NCI-H345 (cell line): ENCODE measurements at places on chromosomes 7 and 10.

DNA sequence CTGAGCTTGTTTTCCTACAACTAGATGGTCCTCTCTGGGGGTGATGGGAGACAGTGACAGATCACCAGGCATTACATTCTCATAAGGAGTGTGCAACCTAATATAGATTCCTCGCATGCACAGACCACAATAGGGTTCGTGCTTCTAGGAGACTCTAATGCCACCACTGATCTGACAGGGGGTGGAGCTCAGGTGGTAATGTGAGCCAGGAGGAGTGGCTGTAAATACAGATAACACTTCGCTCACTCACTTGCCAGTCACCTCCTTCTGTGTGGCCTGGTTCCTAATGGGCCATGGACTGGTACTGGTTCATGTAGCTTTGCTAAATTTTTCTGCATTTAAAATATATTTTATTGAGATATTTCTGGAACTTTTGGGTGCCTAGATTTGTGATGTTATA is 202.3 kb upstream of the ZNF32 start:
- no peak for DNase-seq

GRCh38 chr7:73887762-73888161 is 26.8 kb downstream of the TMEM270 start:
- DNase-seq: no peak

- no peak for DNase-seq
Measured at GRCh38 chr7:101999393-101999792, 182.0 kb downstream of the CUX1 start.

DNA sequence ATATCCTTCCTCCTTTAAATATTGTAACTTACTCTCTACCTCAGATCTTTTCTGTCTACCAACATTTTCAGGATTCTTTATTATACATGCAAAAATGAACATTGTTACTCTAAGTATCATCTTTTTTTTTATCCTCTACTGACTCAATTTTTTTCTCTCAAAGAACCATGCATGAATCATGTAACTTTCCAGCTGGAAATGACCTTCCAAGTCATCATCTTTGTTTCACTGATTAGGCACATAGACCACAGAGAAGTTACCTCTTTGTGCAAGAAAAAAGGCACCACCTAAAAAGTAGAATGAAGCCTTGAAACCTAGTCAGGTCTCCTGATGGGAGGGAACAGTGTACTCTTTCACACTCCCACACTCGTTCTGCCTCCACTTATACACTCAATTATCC is 234.9 kb downstream of the HGF start:
- no peak for DNase-seq

- DNase-seq: no peak
Measured at GRCh38 chr7:102064361-102065025, 222.2 kb upstream of the SH2B2 start.
